ENCODE measurements at places on chromosomes 3 and 15.

DNA sequence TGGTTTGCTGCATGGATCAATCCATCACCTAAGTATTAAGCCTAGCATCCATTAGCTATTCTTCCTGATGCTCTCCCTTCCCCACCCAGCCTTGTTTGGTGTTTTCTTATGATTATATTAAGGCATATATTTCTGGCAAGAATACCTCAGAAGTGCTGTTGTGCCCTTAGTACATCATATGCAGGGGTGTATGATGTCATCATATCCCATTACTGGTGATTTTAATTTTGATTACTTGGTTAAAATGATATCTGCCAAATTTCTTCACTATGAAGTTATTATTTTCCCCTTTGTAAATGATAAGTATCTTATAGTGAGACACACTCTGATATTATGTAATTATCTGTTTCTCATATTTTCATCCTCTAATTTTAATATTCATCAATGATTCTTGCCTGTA lies 15.4 kb downstream of the SLC22A14 start:
- no peak for DNase-seq

DNA sequence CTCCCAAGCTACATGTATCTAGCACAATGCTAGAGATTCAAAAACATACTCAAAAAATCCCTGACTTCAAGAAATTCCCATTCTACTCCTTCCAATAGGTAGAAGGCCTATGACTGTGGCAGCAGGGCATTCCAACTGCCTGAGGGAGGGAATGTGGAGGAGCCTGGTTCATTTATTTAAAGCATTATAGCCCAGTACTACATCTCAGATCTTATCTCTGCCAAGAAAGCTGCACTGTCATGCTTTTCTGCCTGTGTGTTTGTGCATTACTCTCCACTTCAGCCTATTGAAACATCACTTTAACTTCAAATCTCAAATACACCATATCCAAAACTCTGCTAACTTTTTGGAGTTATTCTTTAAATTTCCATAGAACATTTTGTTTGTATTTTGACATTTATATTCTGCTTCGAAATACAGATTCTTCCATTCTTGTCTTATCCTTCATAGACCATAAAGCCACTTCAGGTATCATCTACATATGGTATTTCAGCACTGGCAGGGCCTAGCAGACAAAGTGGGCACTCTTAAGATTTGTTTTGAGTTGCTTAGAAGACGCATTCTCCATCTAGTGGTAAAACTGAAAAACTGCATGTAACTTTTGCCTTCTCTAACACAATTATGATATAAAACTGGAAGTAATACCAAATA lies 59.1 kb upstream of the NEDD4 start:
- DNase-seq, result no peak

- no peak for DNase-seq
Measured at GRCh38 chr3:58158442-58159153, 52.2 kb downstream of the DNASE1L3 start.

DNA sequence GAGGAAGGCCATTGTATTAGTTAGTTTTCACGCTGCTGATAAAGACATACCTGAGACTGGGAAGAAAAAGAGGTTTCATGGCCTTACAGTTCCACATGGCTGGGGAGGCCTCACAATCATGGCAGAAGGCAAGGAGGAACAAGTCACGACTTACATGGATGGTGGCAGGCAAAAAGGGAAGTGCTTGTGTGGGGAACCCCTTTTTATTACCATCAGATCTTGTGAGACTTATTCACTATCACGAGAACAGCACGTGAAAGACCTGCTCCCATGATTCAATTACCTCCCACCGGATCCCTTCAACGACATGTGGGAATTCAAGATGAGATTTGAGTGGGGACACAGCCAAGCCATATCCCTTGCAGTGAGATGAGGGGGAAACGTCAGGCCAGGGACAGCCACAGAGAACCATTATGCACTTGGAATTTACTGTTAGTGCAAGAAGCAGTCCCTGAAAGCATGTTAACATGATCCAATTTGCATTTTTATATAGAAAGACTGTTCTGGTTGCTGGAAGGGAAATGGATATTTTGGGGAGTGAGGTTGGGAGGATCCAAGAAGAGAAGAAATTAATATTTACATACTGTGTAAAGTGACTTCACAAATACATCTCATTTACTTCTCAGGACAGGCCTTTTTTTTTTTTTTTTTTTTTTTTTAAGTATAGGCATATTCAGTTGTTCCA lies 87.1 kb downstream of the ARNT2 start:
- no peak for DNase-seq

DNA sequence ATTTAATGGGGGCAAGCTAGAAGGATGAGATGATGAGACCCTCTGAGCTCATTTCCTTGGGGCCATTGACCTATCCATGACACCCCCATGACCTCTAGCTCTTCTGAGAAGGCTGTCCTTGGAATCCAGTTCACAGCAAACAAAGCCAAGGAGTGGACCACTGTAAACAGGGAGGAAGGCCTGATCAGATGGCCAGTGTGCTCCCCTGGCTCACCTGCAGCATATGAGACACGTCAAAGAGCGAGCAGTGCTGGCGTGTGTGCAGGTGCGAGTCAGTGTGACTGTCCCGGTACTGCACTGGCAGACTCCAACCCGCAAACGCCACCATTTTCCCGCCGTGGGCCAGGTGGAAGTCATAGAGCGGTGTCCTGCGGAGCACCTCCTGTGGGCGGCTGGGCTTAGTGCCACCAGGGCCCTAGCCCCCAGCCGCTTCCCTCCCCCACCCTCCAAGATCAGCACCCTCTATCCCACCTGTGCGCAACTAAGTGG lies 339 bp downstream of the AMT start:
- DNase-seq, result no peak

- no peak for DNase-seq
Measured at GRCh38 chr3:20055020-20055775, 15.0 kb downstream of the KAT2B start.

All from NCI-H2107 (cell line).